Transverse colon (tissue), 4 donors: ENCODE measurements at places on chromosomes 11 and 22.
A peak's percentile ranks its signal among the peaks of the same experiment; 100 is the strongest.

GRCh38 chr11:79678780-79679452 is 238.1 kb upstream of the TENM4 start:
- no peak for DNase-seq

DNA sequence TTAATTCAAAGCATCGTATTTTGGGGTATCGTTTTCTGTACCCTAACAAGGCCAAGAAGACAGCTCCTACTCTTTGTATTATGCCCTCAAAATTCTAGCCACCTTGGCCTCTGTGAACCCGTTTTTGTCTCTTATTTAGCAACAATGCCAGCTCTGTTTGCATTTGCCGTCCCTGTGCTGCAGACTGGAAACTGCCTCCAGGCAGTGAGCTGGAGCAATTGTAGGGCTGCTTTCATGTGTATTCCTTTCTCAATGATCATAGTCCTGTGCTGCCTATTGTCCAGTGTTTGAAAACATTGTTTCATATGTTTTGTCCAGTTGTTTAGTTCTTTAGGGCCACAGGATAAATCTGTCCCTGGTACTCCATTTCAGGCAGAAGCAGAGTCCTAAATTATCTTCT is 19.9 kb upstream of the BACE1-AS start:
- no peak for DNase-seq

- no peak for DNase-seq
These were observed 46.0 kb upstream of the HIPK3 start for GRCh38 chr11:33211153-33211552.

DNA sequence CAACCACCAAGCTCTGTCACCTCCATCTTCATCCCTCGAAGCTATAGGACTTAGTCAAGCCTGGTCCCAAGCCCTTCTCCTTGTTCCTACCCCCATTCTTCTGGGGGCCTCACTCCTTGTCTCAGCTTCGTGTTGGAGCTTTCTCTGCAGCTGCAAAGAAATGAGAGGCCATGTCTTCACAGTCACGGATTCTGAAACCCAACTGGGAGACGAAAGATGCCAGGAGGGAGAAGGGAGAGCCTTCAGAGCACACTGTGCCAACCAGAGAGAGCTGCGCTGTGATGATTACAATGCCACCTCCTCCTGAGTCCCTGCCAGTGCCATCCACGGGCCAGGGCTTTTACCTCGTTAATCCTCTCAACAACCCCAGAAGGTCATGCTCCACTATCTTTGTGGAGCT is 469.3 kb downstream of the TBC1D22A start:
- DNase-seq: no peak

- no peak for DNase-seq
These were observed 59.2 kb upstream of the B3GAT1 start for GRCh38 chr11:134471087-134471715.

GRCh38 chr11:120086651-120087050 is 51.3 kb downstream of the TRIM29 start:
- DNase-seq: no peak

DNA sequence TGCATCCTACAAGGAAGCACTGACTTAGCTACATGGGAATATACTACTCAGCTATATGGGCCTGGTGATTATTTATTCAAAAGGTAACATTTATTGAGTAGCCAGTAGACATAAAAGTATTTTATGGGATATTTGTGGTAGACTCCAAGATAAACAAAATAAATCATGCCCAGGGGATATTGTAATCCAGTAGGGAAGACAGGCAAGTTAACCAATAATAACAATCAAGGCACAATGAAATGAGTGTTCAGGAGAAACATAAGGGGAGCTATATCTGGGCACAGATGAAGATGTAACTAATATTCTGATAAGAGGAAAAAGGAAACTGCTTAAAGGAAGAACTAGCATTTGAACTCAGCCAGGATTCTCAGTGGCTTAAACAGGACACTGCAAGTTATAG is 161.4 kb upstream of the MTNR1B start:
- no peak for DNase-seq

GRCh38 chr22:39959640-39960447 is at the start of gene TMA7B:
TMA7B (plus strand) TSS chr22:39960397; CDS start chr22:39964375, 3,978 bp downstream.
- DNase-seq: no peak

DNA sequence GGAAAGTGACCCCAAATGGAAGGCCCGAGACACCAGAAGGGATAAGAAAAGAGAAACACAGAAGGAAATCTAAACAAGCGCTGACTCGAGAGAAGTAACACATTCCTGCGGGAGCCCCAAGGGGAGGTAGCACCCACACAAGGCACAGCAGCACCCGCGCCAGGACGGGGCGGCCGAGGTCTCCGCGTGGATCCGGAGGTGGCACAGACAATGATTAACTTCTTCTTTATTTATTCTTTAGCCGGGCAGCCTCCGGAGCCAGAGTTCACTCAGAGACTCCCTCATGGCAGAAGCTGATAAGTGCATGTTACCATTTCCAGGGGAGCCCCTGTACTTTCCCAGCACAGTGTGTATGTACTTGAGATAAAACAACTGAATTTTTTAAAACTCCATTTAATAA is 5.1 kb downstream of the TOLLIP start:
- DNase-seq: peak; percentile 58

GRCh38 chr11:133065847-133066485 is 466.3 kb downstream of the OPCML start:
- no peak for DNase-seq

- no peak for DNase-seq
These were observed 102.1 kb downstream of the C11orf91 start for GRCh38 chr11:33598426-33599069.

DNA sequence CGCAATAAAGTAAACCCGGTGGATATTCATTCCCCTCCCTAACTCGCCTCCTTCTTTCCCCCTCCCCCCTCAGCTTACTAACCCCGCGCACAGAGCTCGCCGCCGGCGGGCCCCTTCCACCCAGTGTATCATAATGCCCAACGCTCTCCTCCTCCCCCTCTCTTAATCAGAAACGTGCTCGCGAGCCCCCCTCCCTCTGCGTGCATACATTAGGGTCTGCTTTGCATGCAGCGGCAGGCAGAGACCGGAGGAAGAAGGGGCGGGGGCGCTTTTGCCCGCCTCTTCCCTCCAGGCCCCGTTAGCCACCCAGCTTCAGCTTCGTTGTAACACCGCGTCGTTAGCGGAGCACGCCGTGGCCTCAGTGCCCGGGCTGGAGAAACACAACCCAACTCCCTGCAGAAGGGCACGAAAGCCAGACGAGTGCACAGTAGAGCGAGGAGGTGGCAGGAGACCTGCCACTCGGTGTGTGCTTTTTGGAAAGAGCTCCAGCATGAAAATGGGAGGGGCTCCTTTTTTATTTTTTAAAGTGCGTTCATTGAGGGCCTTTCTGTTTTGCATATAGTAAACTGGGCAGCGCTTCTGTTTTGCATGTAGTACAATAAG is 901 bp upstream of the KMT2A start:
- DNase-seq: peak; percentile 67

DNA sequence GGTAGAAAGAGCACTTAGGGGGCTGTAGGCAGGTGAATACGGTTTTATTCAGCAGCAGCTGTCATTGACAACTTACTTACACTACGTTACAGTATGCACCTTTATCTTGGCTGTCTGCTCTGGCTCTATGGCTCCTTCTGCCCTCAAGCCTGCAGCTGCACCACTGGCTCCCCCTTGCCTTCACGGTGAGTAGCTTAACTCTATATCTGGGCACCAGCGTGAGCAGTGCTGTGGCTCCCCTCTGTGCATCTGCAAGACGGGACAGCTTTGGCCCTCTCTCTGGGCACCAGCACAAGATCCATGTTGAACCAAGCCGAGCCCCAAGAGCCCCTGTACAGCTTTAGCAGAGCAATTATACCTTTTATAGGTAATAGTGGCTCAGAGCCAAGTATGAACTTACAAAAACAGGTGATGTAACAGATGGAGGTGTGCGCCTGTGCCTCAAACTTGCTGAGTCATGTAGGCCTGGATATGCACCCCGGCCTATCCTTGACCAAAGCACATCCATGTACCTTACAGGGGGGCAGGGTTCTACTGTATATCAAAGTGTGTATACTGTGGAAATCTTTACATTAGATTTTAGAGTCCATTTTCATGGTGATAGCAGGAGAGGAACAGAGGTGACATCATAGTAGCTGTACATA is 96.9 kb upstream of the CTSC start:
- no peak for DNase-seq
